Breast epithelium (tissue), 4 donors: ENCODE measurements at places on chromosomes 4 and X. TPM values are rescaled to one million over a fixed set of nuclear protein-coding genes. Genes with fewer than 3 reads are reported as not detected.

The OTC gene
- total RNA-seq = 0.33 TPM

The ODAPH gene
- total RNA-seq = not detected

The USP27X gene
- 4.7 TPM for total RNA-seq

The MUC7 gene
- total RNA-seq = not detected

The WNK3 gene
- total RNA-seq = 3.3 TPM

The NXF2B gene
- not detected for total RNA-seq

The SAGE1 gene
- not detected for total RNA-seq

The PPP2R2C gene
- total RNA-seq = 0.44 TPM

The VGLL1 gene
- total RNA-seq = not detected

The SSX2B gene
- total RNA-seq = not detected

The HOPX gene
- total RNA-seq = 3.8 TPM

DNA sequence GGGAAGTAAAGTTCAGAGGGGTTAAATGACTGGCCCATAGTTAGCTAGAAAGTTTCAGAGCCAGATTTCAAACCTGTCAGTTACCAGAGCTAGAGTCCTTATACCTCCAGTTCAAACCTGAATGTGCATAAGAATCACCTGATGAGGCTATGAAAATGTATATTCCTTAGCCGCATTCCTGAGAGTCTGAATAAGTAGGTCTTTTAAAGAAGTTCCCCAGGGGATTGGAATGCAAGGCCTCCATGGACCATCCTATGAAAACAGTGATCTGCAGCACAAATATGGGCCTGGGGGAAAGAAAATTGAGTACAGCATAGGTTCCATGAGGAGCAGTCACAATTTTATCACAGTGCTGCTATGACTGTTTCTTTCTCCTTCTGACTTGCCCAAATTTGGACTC, 263.9 kb upstream of the CXorf66 start:
- DNase-seq = no peak
- no peaks in the 10 kb centered on the region for H3K27me3 ChIP-seq
- no peaks in the 10 kb centered on the region for H3K36me3 ChIP-seq
- no peak overlapping the region for H3K4me3 ChIP-seq
- H3K27ac ChIP-seq = no peak overlapping the region
- no peaks in the 10 kb centered on the region for H3K4me1 ChIP-seq

DNA sequence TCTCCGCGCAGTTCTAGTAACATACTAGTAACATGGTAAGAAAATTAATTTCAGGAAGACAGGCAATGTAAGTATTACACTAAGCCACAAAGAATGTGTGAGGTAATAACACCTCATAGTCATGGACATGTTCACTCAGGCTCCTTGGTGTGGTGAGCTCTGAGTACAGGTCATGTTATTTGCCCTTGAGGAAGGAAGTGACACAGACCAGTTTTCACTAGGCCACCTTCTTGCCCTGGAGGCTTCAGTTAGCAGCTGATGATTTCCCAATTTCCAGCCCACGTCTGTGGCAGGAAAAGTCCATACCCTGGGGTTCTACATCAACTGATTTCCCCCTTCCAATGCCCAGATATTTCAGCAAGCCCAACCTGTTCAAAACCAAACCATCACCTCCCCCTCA, 6.7 kb downstream of the APOO start:
- DNase-seq = peak; percentile 60
- H3K4me1 ChIP-seq = no peaks in the 10 kb centered on the region
- no peak overlapping the region for H3K4me3 ChIP-seq
- no peaks in the 10 kb centered on the region for H3K36me3 ChIP-seq

DNA sequence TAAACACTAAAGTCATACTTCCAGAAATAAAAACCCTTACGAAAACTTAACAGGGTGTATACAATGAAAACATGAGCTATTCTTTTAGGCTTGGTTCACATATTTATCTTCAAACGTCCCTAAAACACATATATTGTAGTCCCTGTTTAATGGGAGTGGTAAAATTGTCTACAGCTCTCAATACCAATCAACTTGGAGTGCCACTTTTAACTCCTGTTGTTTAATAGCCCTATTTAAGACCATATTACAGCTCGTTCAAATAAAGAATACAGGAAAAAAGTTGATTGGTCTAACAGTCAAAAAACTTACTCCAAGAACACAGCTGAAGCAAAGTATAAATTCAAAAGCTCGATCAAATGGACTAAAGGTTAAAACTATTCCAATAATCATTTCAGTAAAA, 3.9 kb downstream of the UBE2D3 start:
- peak overlapping the region; percentile 100 for H3K27ac ChIP-seq
- H3K4me1 ChIP-seq = no peaks in the 10 kb centered on the region

- no peak overlapping the region for H3K4me3 ChIP-seq
- H3K27me3 ChIP-seq = peaks cover 49% of the 10 kb centered on the region
- H3K4me1 ChIP-seq = no peaks in the 10 kb centered on the region
- no peak for DNase-seq
- no peaks in the 10 kb centered on the region for H3K36me3 ChIP-seq
Observed at GRCh38 chrX:51158231-51158630, 174.4 kb upstream of the NUDT10 start.

GRCh38 chrX:130020661-130021324, 38.4 kb downstream of the BCORL1 start:
- H3K4me3 ChIP-seq = no peak overlapping the region
- no peaks in the 10 kb centered on the region for H3K4me1 ChIP-seq
- H3K36me3 ChIP-seq = no peaks in the 10 kb centered on the region
- H3K27ac ChIP-seq = no peak overlapping the region
- no peaks in the 10 kb centered on the region for H3K27me3 ChIP-seq

GRCh38 chr4:112060212-112060611, 85.0 kb upstream of the FAM241A start:
- no peaks in the 10 kb centered on the region for H3K27me3 ChIP-seq
- H3K4me1 ChIP-seq = no peaks in the 10 kb centered on the region
- H3K27ac ChIP-seq = no peak overlapping the region
- no peaks in the 10 kb centered on the region for H3K36me3 ChIP-seq
- DNase-seq = no peak

DNA sequence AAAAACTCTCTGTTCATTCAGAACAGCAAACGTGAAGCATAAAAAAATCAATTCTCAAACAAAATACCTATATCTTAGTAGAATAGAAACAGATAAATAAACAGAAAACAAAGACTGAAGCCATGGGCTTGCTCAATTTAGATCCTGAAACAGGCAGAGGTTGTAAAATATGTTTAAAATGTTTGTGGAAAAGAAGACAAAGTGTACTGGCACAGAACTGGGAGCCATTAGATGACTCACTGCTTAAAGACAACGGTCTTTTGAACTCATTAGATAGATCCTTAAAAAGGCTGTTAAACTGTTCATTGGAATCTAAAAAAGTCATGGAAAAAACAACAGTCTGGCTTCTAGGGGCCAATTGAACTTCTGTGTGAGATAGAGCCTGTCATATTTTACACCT, 247.0 kb upstream of the NDST4 start:
- no peak overlapping the region for H3K4me3 ChIP-seq
- DNase-seq = no peak
- H3K27ac ChIP-seq = no peak overlapping the region
- no peaks in the 10 kb centered on the region for H3K36me3 ChIP-seq
- H3K4me1 ChIP-seq = no peaks in the 10 kb centered on the region

DNA sequence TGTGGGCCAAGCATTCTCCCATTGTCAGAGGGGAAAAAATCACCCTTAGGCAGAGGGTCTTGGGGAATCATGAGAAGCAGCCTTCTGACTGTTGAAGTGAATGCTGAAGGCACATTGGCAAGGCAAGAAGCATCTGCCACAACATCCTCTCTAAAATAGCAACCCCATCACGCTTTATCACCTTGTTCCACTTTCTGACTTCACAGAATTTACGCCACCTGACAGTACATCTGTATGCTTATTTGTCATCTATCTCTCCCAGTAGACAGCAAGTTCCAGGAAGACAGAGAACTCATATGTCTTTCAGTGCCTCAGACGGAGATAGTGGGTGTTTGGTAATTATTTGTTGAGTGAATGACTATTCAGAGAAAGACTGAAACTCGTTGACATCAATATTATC, 68.4 kb upstream of the SCML1 start:
- H3K27ac ChIP-seq = no peak overlapping the region
- H3K4me3 ChIP-seq = no peak overlapping the region
- no peaks in the 10 kb centered on the region for H3K36me3 ChIP-seq
- no peaks in the 10 kb centered on the region for H3K27me3 ChIP-seq

DNA sequence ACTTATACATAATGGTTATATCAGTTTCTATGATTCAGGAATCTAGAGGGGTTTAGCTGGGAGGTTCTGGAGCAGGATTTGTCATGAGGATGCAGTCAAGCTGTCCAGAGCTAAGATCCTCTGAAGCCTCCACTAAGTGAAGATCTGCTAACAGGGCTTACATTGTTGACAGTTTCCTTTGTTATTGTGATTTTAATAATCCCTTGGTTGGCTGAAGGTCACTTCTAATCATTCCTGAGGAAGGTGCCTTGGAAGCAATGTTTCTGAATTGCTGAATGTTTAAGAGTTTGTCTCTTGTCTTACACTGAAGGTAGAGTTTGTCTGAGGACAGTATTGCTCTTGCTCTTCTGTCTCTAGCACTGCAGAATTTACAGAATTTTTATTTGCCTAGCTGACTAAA, 41.3 kb downstream of the BANK1 start:
- no peak overlapping the region for H3K4me3 ChIP-seq
- no peaks in the 10 kb centered on the region for H3K36me3 ChIP-seq
- no peak for DNase-seq
- H3K27me3 ChIP-seq = no peaks in the 10 kb centered on the region

DNA sequence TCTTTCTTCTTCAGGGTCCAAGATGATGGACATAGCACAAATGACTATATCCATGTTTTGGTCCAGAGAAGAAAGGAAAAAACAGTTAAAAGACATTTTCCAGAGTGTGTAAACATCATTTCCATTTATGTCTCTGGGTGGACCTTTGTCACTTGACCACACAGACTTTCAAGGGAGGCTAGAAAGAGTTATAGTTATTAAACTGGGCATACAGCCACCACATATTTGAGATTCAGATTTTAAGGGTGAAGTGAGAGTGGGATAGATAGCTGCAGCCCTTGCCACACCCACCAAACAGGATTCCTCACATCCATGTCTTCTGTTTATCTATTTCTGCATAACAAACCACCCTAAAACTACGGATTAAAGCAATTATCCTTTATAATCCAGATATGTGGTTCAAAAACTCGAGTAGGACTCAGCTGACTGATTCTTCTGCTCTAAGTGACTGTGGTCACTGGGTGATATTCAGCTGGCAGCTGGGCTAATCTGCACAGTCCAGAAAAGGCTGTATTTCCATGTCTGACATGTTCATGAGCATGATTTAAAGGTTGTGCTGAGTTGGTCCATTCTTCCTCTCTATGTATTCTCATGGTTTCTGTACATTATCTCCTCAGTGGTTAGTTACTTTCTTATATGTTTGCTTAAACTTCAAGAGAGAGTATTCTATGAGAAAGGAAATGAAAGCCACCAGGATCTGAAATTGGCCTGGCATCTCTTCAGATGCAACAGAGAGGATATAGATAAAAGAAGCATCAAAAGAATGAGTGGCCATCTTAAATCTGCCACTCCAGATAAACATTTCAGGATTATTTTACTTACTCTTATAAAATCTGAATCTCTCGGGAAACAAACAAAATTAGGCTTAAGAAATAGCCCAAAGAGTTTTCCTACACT, 459.8 kb upstream of the CTSO start:
- no peaks in the 10 kb centered on the region for H3K27me3 ChIP-seq

- no peaks in the 10 kb centered on the region for H3K4me1 ChIP-seq
- no peak for DNase-seq
- H3K36me3 ChIP-seq = no peaks in the 10 kb centered on the region
- no peak overlapping the region for H3K4me3 ChIP-seq
Observed at GRCh38 chrX:17566740-17567139, 170.6 kb upstream of the SCML1 start.

- no peak for DNase-seq
- H3K4me3 ChIP-seq = no peak overlapping the region
- no peaks in the 10 kb centered on the region for H3K4me1 ChIP-seq
- no peaks in the 10 kb centered on the region for H3K27me3 ChIP-seq
- no peaks in the 10 kb centered on the region for H3K36me3 ChIP-seq
Observed at GRCh38 chrX:119501511-119502148, 33.4 kb downstream of the SLC25A5 start.

GRCh38 chr4:48012824-48013223, 3.7 kb downstream of the CNGA1 start:
- DNase-seq = no peak
- H3K27me3 ChIP-seq = no peaks in the 10 kb centered on the region
- H3K4me3 ChIP-seq = no peak overlapping the region
- H3K4me1 ChIP-seq = no peaks in the 10 kb centered on the region
- H3K36me3 ChIP-seq = no peaks in the 10 kb centered on the region

DNA sequence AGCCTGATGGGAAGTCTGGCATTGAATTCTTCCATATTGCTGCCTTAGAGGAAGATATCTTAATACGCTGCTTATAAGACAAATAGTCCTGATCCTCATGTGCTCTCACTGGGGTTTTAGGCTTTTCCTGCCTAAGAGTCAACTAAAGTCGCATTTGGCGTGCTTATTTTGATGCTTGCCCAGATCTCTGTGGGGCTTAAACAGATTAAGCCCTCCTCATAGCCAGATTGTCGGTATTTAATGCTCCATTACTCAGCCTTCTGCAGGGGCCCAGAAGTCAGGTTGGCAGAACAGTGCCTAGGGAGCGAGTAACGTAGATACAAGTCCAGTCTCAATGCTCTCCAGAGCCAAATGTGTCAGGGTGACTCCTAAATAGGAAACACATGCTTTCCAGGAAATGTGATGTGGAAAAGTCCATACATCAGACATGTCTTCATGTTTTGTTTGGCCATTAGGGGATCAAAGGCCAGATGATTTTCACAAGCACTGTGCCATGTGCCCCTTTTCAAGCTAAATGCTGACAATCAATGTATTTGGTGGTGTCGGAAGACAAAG, 262.8 kb downstream of the PRDM5 start:
- no peak overlapping the region for H3K4me3 ChIP-seq
- no peaks in the 10 kb centered on the region for H3K27me3 ChIP-seq
- no peaks in the 10 kb centered on the region for H3K36me3 ChIP-seq
- no peaks in the 10 kb centered on the region for H3K4me1 ChIP-seq
- DNase-seq = no peak
- H3K27ac ChIP-seq = no peak overlapping the region

DNA sequence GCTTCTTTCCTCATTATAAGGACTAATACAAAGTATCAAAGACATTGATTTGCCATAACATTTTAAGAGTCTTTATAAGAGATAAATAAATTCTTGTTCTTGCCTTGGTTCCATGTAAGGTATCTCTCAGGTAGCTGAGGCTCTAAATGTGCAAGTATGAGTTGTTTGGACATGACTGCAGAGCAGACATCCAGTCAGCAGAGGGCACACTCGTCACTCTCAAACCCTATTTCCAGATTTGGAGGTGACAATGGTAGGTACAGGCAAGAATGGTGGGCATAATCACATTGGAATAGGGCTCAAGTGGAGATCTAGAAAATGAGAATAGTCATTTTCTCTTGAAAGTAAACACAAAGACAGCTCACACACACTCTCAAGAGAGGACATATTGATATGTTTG, 133.3 kb upstream of the ZIC3 start:
- H3K27me3 ChIP-seq = peaks cover 49% of the 10 kb centered on the region
- H3K27ac ChIP-seq = no peak overlapping the region
- DNase-seq = no peak
- no peaks in the 10 kb centered on the region for H3K36me3 ChIP-seq
- no peaks in the 10 kb centered on the region for H3K4me1 ChIP-seq
- no peak overlapping the region for H3K4me3 ChIP-seq

- H3K27ac ChIP-seq = no peak overlapping the region
- no peaks in the 10 kb centered on the region for H3K4me1 ChIP-seq
- H3K4me3 ChIP-seq = no peak overlapping the region
- no peaks in the 10 kb centered on the region for H3K36me3 ChIP-seq
- no peak for DNase-seq
Observed at GRCh38 chr4:8171984-8172924, 13.6 kb upstream of the ABLIM2 start.

- no peaks in the 10 kb centered on the region for H3K27me3 ChIP-seq
- no peak overlapping the region for H3K4me3 ChIP-seq
- no peaks in the 10 kb centered on the region for H3K36me3 ChIP-seq
- DNase-seq = no peak
- no peaks in the 10 kb centered on the region for H3K4me1 ChIP-seq
- H3K27ac ChIP-seq = no peak overlapping the region
Observed at GRCh38 chrX:154320406-154320805, 24.8 kb downstream of the TKTL1 start.
